HEK293T (cell line): ENCODE measurements at places on chromosomes 3 and 15.

- no peak for DNase-seq
Measured at GRCh38 chr15:60994963-60995475, 234.1 kb downstream of the RORA start.

- no peak for DNase-seq
Measured at GRCh38 chr3:189058071-189058470, 113.7 kb upstream of the TPRG1 start.

DNA sequence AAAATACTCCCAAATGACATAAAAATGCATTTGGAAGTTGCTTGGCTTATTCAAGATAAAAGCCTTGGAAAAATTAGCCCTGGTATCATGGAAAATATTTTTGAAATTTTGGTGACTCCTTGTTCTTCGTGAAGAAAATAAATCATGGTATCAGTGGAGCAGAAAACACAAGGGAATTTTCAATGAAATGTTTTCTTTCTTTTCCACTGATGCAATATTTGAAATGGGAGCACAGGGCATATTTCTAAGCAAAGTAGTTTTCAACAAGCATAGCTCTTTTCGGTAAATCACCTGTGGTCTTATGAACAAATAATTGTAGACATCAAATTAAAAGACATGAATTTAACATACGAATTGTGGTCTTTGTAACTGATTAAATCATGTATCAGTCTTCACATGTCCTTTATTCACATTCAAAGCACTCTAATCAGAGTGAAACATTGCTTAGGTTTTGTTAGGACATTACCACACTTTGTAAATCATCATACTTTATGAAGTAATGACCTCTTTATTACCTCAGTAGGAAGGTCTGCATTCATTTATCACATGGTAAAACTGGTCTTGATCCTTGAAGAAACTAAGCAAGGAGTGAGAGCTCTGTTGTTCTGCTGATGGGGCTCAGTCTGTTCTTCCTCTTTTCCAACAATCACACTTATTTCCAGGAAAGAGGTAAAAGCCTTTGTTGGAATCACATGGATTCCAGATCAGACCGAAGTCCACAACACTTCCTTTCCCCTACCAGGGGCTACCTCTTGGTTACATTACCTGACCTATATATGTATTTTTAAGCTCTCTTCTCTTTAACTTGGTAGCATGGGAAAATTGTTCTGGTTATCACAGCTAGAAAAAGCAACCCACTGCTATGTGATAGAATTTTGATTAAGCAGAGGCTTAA is 413.5 kb upstream of the THBS1 start:
- DNase-seq = no peak

GRCh38 chr3:63685340-63685739 is 32.9 kb downstream of the SNTN start:
- DNase-seq = no peak

DNA sequence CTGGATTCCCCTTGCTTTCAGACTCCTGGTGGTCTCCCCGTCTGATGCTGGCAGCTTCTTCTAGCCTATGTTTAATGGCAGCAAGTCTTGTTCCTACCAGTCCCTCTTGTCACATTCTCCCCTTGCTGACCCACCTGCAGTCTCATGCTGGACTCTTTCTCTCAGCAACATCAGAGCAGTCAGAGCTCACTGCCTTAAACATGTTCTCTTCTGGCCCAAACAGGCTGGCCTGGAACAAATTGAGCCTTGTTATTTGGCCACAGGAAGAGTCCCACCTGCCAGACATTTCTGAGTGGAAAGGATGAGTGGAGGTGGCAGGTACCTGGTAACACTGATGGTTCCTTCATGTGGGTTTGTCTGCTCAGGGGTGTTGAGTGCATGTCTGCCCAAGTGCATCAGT is 59.2 kb upstream of the APEH start:
- no peak for DNase-seq

DNA sequence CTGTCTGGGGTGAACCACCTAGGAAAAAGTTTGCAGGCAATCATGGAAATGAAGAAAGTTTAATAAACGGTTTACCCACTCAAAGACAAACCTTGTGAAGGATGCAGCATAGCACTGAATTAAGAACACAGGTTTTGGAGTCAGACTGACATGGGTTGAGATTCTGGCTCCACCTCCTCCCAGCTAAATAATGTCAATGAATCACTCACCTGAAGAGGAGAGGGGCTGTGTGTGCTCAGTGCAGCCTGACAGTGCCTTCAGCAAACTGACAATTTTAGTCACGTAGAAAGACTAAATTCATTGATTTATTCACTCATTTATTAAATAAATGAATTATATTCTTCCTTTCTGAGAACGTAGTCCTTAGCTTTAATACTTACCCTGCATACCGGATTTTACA is 18.9 kb downstream of the NR1I2 start:
- DNase-seq = no peak

GRCh38 chr15:33638453-33638852 is 327.7 kb downstream of the RYR3 start:
- DNase-seq = no peak

DNA sequence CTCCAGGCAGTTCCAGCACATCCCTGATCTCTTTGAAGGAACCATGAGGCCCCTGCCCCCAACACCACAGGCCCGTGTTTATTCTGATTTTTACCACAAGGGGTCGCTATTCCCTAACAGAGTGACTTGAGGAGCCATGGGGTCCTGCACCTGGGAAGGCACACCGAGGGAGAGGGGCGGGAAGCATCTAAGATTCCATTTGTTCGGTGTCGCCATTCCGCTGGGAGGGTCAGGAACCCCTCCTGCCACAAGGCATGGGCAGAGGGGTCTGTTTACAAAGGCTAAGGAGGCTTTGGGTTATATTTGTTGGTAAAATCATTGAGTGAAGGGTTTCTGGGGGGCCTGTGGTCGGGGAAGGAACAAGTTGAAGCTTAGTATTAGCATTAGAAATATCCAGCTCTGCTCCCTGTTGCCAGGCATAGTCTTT is 77.1 kb downstream of the WDR76 start:
- peak; percentile 74 for DNase-seq
